ENCODE measurements at places on chromosomes 5 and 9.

DNA sequence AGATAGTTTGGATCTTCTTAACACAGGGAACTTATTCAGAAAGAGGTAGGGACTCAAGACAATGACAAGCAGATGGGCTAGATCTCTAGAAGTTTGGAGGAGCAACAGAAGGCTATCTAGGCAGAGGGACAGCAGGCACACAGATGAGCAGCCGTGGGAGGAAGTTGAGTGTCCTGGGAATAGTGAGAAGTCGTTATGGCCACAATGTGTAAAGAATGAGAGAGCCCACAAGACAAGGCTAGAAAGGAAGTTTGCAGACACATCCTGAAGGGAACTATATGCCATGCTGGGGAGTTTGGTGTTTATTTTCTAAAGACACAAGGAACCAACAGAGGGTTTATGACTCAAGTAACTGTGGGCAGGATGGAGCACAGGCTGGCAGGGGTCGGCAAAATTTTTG, 160.6 kb downstream of the PALM2AKAP2 start:
- DNase-seq = no peak

DNA sequence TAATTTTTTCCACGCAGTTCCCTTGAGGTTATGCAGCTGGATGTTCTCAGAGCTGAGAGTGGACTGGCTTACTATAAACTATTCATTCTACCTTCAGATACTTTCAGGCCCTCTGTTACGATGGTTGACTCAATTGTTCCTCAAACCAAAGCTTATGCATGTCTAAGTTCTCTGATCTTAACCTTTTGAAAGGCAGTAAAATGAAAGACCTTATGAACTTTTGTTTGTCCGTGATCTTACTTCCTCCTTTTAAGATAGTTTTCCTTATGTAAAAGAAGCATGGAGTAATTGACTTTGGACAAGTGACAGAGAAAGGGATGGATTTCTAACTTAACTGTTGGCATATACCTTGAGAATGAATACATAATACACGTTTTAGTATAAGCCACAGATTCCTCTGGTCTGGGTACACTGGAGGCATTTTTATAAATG, 575.7 kb downstream of the PDE4D start:
- DNase-seq = no peak

DNA sequence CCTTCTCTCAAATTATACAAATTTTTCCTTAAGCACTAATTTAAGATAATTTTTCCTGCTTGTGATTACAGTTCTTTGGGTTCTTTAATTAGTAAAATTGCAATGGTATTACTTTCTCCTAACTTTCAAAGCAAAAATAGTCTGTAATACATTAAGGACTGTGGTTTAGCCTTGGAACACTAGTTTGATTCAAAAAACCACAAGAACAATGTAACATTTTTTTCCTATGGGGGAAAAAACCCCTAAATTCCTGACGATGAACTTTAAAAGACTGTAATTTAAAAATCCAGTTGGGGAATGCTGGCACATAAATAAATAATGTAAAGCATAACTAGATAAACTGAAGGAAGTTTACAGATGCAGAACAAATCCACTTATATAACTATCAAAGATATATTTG, 65.3 kb downstream of the CDC14B start:
- DNase-seq = no peak

DNA sequence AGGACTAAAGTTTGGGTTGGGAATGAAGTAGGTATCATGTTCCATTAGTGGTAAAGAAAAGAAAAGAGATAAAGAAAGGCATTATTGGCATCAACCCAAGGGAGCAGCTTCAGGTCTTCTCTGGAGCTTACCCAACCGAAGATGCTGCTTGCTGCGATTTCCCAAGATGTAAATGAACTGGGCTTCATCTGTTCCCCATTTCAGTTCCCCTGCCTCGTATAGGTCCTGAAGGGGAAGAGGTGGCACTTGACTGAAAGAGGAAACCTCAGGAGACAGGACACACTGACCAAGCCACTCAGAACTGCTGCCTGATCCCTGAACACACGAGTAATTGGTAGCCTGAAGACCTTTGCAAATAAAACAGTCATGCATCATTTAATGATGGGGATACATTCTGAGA, 24.6 kb downstream of the ANXA6 start:
- DNase-seq = no peak

- no peak for DNase-seq
These were observed 244.0 kb downstream of the GAS1 start for GRCh38 chr9:86703346-86703745.

- DNase-seq = no peak
These were observed 10.4 kb downstream of the NFIB start for GRCh38 chr9:14303521-14303920.

DNA sequence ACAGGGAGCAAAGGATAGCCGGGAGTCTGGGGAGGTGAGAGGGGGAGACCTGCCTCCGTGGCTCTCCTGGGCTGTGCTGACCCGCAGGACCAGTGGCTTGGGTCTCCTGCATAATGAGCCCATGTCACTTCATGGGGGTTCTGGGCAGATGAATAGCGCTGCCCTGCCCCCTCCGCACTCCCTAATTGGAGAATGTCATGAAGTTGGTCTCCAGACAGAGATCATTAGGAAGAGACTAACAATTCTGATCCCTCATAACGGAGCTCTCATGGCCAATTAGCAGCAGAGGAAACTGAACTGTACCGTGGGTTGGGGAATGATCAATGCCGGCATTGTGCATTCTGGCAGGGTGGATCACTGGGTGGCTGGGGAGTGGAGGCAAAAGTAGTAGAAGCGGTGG, 186.1 kb downstream of the FSTL4 start:
- no peak for DNase-seq

- DNase-seq = no peak
These were observed 22.6 kb downstream of the RMI1 start for GRCh38 chr9:84003246-84003645.

GRCh38 chr9:7011395-7012067, 253.8 kb downstream of the KDM4C start:
- DNase-seq = no peak

DNA sequence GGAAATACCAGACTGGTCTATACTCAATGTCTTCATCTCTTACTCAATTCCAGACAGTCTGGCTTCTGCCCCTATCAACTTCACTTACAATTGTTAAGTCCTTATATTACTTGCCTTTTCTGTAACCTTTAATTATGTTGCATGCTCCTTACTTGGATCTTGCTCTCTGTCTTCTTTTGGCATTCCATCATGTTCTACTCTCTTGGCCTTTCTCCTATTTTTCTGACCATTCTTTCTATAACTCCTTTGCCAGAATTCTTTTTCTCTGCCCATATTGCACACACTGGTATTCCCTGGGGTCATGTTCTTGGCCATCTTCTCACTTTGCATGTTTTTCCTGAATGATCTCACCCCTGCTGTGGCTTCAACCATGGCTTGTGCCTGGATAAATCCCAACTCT, 209.8 kb upstream of the ZNF462 start:
- DNase-seq = no peak

GRCh38 chr5:39376293-39376714, 12.0 kb upstream of the C9 start:
- DNase-seq = peak; percentile 72

- DNase-seq = no peak
These were observed 81.2 kb upstream of the RANBP3L start for GRCh38 chr5:36382890-36383289.

- no peak for DNase-seq
These were observed 82.8 kb downstream of the LMX1B start for GRCh38 chr9:126696401-126697145.

DNA sequence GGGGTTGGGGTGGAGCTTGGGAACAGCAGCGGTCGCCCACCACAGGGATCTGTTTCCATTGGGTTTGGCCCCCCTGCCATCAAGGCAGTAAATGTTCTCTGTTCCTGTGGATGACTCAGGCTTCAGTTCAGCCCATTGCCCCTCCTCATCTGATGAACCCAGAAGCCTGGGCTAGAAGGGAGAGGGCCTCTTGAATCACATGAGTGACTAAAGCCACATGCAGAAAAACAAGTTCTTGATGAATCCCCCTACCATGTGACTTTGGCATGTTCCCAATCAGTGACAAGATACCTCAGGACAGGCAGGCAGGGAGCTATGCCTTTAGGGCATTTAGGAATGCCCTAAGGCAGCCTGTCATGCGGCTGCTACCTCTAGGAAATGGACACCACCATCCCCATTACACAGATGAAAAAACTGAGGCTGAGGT, 2.5 kb downstream of the SH3PXD2B start:
- no peak for DNase-seq

DNA sequence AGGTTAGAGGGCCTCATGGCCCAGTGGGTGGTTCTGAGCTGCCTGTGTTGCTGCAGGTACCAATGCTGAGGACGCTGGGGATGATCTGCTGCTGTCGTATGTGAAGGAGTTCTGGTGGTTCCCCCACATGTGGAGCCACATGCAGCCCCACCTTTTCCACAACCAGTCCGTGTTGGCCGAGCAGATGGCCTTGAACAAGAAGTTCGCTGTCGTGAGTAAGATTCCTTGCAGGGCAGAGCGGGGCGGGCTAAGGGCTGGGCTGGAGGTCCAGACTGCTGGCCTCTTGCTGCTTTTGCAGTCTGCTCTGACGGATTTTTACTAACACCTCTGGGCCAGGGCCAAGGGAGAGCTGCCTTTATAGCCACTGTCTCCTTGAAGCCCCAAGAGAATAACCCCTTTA, 26.9 kb downstream of the NDST1 start:
- DNase-seq = no peak

DNA sequence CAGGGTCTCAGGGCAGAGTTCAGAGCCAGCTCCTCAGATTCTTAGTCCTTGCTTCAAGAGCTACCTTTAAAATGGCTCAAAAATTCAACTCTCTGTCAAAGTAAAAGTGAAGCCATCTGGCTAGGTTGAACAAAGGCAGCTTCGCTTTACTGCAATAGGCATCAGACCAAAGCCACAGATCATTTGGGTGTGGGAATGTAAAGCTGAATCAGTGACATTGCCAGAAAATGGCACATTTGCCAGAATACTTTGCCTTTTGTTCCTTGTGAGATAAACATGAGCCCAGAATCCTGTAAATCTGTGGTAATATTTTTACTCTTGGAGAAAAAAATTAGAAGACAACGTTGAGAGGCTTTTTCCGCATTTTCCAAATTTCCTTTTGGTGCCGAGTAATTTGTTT, 210.5 kb downstream of the PALM2AKAP2 start:
- no peak for DNase-seq

DNA sequence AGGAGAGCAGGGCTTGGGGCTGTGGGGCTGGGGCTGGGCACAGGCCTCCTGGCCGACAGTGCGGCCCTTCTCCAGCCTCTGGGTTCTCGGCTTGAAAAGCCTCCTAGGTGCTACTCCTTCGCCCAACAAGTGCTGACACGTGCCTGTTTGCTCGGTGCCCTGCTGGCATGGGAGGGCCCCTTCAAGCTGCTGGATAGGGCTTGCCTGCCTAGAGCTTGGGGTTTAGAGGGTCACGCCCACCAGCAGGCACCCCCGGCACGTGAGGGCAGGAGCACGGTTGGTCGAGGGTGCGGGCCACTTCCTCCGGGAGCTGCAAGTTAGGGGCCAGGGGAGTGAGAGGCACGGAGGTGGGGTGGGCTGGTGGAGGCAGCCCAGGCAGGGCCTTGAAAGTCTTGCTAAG, 106.2 kb downstream of the RXRA start:
- DNase-seq = no peak

GRCh38 chr5:88602584-88602983, 280.4 kb downstream of the MEF2C start:
- DNase-seq = peak; percentile 31

- no peak for DNase-seq
These were observed 84.9 kb downstream of the NTRK2 start for GRCh38 chr9:84754461-84754860.

GRCh38 chr5:61423487-61424145, 91.6 kb downstream of the ZSWIM6 start:
- DNase-seq = no peak

GRCh38 chr5:91243852-91244251, 139.3 kb downstream of the ARRDC3 start:
- no peak for DNase-seq

DNA sequence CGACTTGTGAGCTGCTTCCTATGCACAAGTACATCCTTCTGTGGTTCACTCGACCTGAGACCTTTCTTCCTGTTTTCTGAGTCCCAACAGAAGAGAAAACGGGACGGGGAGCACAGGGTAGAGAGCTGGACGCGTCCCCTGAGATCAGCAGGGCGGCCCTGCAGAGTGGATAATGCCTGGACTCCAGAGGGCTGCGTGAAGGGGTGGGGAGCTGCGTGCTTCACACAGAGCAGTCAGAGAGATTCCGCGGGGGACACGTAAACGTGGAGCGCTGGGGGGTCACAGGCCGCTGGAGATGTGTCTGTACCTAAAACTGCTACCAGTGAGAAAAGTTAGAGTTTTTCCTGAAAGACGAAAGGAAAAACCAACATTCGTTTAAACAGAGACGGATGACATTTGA, 46.3 kb downstream of the HSD17B3 start:
- no peak for DNase-seq

GRCh38 chr9:112831281-112831851, 59.3 kb downstream of the SLC46A2 start:
- DNase-seq = no peak

- no peak for DNase-seq
These were observed 48.7 kb downstream of the PCSK1 start for GRCh38 chr5:96384353-96384752.

- DNase-seq = no peak
These were observed 117.2 kb downstream of the GAPVD1 start for GRCh38 chr9:125378778-125379177.

DNA sequence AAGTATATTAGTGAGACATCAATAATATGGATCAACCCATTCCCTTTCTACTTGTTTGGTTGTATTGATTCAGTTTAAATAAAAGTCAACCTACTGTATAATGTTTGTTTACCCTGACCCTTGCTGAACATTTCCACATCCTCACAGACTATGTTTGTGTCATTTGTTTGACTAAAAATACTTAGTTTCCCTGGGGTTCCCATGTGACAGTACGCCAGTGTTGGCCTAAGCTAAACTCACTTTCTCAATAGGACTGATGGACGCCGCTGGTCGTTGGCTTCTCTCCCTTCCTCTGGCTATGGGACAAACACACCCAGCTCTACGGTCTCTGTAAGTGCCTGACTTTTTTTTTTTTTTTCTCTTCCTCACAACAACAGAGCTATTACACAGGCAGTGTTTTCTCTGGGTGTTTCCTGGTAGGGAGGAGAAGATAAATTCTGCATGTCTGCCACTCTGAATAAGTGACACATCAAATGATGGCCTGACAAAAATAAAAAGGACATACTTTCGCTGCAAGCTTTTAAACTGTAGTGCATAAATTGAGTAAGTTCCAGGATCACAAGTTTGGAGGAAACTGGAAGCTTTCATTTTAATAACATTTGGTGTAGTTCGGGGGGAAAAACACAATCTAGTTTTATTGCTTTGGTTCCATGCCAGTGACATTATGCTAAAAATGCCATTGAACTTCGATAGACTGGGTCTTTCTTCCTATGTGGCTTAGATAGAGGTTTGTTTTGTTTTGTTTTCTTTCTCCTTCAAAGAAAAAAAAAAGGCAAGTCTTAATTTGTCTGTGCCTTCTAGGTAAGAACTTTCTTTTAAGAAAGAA, 101.0 kb downstream of the CD180 start:
- DNase-seq = no peak

DNA sequence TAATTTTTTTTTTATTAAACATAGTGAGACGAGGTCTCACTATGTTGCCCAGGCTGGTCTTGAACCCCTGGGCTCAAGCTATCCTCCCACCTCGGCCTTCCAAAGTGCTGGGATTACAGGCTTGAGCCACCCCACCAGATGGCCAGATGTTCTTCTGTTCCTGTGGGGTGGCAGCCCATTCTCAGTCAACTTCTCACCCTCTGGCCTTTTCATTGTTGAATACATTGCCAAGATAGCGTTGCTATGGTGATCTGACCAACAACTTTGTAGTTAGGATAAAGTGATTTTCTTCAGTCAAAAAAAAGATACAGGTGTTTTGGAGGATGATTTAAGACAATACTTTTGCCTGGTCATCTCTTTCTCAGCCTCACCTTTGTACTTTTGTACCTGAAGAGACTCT, 109.1 kb downstream of the EGFLAM start:
- DNase-seq = no peak

- no peak for DNase-seq
These were observed 53.7 kb upstream of the PPP3R2 start for GRCh38 chr9:101648493-101648892.

Measured in MM.1S (cell line).